ENCODE measurements at places on chromosomes 16 and 17.

DNA sequence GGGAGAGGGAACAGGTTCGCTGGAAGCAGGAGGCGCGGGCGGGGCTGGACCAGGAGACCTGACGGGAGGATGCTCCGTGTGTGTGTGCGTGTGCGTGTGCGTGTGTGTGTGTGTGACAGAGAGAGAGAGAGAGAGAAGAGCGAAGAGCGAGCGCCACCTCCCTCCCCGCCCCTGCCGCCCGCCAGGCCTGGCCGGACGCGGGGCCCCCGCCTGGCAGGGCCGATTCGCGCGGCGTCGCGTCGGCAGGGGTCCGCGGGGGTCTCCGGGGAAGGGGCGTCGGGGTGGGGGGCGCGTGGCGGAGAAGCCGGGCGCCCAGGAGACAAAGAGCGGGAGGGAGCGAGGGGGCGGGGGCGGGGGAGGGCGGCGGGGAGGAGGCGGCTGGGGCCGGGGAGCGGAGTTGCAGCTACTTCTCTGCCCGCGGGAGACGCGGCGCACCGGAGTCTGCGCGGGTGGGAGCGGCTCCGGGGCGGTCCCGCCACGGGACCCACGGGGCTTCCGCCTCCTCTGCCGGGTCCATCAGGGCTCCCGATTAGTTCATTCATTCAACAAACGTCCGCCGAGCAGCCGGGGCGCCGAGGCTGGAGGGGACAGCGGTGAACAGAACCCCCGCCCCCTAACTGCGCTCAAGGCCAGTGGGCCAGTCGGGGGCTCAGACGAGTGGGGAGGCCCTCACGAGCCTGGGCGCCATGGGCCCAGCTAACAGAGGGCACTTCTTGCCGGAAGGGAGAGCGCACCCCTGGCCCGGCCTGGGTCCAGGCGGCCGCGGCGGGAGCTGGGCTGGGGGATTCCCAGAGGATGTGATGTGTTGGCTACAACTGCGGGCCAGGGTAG, at the start of gene SAMD14:
TSS of gene SAMD14 (minus strand) at position 433 of the 831 bp plus-strand sequence. CDS start 5,201 bp downstream, outside the sequence.
- DNase-seq: no peak

GRCh38 chr16:87410968-87411367, 18.8 kb downstream of the MAP1LC3B start:
- no peak for DNase-seq

DNA sequence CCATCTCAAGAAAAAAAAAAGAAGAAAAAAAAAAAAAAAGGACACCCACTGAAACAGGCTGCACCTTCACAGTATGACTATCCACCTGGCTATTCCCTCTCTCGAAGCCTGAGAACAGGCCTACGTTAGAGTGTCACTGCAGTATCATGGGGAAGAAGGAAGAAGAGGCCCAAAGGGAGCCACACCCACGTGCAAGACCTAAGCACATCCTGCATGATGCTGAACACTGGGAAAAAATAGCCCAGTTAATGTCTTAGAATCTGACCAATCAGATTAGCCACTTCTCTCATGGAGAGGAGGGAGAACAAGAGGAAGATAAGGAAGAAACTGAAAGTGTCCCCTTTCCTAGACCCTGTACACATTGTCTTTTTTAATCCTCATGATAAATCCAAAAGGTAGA, 19.5 kb upstream of the MED13 start:
- DNase-seq: no peak

DNA sequence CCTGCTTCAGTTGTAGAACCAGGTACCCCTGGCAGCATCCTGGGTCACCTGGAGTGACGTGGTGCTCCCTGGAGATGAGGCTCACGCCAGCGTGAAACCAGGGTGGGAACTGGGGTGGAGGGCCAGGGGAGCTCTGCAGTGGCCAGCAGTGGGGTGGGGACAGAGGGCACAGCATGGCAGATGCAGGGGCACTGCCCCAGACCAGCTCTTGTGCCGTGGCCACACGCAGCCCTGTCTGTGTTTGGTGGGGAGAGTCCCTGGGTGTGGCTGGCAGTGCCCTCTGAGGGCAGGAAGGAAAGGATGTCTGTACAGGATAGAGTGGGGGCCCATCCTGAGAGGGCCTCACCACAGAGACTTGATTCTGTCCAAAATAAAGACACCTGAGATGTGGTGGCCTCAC, 24.5 kb downstream of the ZNF750 start:
- DNase-seq: no peak

GRCh38 chr17:5677620-5678019, 93.3 kb upstream of the NLRP1 start:
- no peak for DNase-seq

DNA sequence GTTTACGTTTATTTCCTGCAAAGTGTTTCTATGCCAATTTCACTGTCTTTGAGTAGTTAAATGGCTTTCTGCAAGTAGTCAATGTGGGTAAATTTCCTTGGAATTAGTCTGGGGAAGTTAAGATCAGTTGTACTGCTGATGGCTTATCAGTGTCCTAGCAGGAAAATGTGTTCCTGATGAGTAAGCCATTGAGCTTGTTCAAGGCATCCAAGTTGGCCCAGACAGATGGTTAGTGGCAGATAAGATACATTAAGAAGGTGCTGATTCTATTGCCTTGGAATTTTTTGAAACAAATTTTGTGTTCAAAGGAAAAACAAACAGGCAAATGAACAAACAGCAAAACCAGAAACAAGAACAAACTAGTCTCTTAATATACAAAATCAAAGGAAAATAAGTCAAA, 258.4 kb downstream of the MAP2K6 start:
- no peak for DNase-seq

DNA sequence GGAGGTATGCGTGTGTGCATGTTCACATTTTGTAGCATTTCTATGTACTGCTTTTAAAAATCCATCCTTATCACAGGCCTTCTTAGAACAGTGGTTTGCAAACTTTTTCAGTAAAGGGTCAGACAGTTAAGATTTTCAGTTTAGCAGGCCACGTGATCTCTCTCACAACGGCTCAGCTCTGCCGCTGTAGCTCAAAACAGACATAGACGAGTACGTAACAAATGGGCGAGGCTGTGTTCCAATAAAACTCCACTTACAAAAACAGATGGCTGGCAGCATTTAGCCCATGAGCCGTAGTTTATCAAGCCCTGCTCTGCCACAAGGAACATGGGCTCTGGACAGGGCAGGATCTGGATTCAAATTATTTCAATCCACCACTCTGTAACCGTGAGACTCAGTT, 141.8 kb downstream of the XYLT1 start:
- no peak for DNase-seq

GRCh38 chr17:64345689-64346376, 44.8 kb downstream of the PECAM1 start:
- no peak for DNase-seq

DNA sequence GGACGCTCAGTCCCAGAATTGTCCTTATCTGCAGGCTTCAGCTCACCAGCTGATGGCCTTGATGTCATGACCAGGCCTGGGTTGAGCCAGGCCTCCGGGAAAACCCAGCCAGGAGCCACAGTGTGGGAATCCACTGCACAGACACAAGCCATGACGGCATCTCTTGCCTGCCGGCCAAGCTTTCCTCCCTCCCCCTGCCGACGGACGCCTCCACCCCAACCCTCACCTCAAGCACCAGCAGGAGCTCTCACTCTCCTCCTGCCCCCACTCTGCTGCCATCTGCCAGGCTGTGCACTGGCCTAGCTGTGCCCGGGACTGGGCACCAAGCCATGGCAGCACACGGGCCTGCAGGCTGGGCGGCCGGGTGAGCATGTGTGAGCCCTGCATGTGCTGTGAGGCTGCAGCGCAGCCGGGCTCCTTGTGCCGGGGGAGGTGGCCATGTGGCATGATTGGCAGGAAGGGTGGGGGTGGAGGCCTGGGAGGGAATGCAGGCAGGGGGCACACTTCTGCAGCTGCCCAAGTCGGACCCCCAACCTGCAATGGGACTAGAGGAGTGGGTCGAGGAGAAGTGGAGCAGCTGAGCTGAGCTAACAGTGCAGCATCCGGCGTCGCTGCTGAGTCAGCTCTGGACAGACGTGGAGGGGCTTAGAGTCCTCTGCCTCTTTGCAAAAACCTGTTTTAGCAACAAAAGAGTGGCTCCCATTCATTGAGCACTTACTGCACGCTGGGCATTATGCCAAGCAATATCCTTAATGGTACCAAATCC, 268.5 kb downstream of the CBLN1 start:
- peak; percentile 70 for DNase-seq

DNA sequence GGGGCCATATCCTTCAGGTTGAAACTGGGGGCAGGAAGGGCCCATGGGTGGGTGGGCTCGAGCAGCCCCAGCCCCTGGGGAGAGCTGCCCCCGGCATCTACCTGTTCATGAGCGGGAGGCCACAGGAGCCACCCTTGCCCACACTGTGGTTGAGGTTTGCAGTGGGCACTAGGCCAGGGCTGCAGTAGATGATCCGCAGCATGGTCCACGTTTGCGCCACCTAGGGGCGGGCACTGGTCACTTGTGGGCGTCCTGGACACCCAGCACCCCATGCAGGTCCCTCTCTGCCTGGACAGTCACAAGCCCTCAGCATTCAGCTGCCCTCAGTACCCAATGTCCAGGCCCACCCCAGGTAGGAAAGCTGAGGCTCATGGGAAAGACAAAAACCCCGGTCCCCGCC, 1.8 kb upstream of the JMJD8 start:
- no peak for DNase-seq

DNA sequence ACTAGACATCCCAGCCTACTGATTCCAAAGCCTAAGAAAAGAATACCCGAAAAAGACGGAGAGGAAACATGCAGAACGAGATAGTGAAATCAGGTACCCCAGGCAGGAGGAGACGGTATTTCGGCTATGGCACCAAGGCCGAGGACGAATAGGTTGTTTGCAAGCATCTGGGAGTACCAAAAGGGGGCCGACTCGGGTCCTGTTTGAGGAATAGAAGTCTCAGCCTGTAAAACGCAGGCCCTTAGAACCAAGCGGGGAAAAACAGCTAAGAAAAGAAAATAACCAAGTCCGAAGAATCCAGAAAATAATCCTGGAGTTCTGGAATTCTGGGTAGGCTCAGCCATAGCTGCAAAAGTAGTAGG, 537 bp downstream of the SLC35B1 start:
- DNase-seq: no peak

Measured in vagina (tissue), 2 donors.